ENCODE measurements at places on chromosomes 1 and 21.

- no peak for DNase-seq
Observed at GRCh38 chr1:36157973-36158826, 2.2 kb downstream of the MAP7D1 start.

DNA sequence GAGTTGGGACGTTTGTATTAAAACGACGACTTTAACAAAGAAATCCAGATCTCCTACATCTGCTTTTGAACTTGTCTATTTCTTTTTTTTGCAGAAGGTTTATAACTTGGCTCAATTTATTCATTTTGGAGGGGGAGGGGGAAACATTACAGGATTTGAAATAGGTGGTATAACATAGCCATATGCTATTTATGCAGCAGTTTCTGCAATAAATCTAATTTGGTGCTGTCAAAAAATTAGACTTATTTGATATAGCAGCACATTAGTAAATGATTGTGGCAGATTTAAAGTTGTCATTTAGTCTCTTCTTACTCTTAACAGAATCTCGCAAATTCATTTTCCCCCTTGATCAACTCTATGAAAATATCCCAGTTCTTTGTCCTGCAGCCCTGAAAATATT is 138.2 kb downstream of the SDCCAG8 start:
- no peak for DNase-seq

GRCh38 chr1:93093332-93094006 is 14.4 kb downstream of the MTF2 start:
- DNase-seq: no peak

- DNase-seq: peak; percentile 59
Observed at GRCh38 chr1:199173356-199173755, 534.5 kb downstream of the PTPRC start.

GRCh38 chr1:226342656-226343055 is 33.7 kb upstream of the LIN9 start:
- DNase-seq: no peak

DNA sequence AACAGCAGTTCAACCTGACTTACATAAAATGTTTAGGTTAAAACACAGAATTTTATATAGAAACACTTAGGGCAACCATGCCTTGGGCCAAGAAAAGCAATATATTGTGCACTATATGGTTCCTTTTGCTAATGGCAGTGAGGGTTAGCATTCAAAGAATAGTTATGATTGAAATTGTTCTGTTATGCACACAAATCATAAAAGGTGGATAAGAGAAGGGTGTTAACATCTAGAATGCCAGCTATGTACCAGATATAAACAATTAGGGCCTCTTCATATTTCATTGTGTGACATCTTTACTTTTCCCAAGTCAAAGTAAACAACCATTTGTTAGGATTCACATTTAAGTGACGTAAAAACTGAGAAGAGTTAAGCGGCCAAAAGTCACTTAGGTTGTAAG is 308.0 kb upstream of the B3GALT2 start:
- DNase-seq: no peak

- no peak for DNase-seq
Observed at GRCh38 chr1:164748253-164748899, 189.4 kb downstream of the PBX1 start.

- DNase-seq: no peak
Observed at GRCh38 chr1:78104322-78104721, 58.6 kb downstream of the GIPC2 start.

- no peak for DNase-seq
Observed at GRCh38 chr1:33460144-33460543, 12.3 kb upstream of the ZSCAN20 start.

DNA sequence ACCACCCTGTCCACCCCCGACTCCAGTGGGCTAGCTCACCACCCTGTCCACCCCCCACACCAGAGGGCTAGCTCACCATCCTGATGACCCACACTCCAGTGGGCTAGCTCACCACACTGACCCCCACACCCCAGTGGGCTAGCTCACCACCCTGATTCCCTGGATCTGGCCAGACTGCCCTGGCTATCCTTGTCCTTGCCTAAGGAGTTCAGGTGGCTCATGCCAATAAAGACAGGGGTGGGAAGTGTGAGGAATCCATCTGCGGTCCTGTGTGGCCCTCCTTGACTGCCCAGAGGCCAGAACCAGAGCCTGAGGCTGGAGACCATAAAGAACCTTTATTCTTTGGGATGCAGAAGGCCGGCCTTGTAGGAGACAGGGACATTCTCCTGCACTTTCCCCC is 3.6 kb downstream of the PADI1 start:
- DNase-seq: no peak

- DNase-seq: no peak
Observed at GRCh38 chr1:196302981-196303380, 305.3 kb downstream of the KCNT2 start.

DNA sequence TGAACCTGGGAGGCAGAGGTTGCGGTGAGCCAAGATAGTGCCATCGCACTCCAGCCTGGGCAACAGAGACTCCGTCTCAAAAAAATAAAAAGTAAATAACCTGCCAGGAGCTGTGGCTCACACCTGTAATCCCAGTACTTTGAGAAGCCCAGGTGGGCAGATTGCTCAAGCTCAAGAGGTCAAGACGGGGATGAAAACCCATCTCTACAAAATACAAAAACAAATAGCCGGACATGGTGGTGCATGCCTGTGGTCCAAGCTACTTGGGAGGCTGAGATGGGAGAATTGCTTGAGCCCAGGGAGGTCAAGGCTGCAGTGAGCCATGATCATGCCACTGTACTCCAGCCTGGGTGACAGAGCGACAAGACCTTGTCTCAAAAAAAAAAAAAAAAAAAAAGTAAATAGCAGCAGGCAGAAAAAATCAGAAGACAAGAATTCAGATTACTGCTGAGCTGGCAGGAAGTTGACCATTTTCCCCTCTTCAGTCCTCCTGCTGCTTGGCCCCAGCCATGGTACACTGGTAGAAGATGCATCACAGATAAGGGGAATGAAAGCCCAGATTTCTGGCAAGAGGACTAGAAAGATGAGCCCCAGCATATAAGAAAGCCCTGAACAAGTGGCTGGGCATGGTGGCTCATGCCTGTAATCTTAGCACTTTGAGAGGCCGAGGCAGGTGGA is 97.6 kb downstream of the TOMM20 start:
- no peak for DNase-seq

DNA sequence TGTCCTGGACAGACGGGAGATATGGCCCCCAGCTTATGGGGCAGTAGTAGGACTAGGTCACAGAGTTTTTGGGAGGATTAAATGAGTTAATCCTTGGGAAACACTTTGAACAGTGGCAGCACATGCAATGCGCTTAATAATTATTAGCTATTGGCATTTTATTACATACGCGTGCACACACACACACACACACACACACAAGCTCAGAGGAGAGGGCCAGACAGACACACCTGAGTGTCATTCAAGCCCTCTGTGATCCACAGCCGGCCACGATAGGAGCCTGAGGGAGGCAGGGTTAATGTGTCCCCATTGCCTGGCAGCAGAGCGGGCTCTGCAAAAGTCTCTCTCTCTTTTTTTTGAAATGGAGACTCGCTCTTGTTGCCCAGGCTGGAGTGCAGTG is 37.9 kb downstream of the EPHA2 start:
- DNase-seq: no peak

- peak; percentile 85 for DNase-seq
Observed at GRCh38 chr1:154463512-154463990, 38.5 kb upstream of the TDRD10 start.

DNA sequence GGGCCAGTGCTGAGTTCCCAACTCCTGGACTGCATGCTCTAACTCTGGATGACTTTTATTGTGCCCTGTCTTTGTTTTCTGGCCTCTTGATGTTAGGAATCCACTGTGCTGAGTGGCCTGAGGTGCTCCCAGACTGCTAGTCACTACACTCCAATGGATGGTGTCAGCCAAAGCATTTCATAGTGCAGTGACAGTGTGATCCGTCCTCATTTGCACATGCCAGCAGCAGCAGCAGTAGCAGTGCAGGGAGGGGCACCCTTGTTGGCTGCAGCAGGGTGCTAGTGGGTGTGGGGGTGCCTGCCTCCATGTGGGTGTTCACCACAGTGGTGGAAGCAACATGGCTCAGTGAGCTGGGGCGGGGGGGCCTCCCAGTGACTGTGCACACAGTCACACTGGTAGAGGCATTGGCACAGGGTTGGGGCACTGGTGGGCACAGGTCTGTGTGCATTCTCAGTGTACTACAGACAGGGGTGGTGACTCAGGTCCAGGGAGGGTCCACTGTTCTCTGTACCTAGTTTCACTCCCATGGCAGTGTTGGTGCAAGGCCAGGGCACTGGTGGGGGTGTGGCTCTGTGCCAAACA is 214.0 kb downstream of the ZC3H11B start:
- DNase-seq: no peak

DNA sequence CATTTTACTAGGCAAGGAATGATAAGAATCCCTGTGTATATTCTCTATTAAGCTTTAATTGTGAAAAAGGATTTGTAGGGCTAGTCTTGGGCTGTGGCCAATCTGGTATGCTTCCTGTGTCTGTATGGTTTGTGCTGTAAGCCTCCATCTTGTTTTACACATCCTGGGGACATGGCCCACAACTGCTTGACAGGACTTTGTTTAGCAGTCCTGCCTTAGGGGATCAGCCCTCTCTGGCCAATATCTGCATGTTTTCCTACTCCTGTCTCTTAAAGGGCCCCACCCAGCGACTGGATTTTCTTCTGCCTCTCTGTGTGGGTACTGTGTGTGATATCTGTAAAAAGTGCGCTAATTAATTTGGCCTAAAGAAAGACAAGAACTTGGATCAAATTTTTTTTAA is 813.2 kb downstream of the PLA2G4A start:
- no peak for DNase-seq

DNA sequence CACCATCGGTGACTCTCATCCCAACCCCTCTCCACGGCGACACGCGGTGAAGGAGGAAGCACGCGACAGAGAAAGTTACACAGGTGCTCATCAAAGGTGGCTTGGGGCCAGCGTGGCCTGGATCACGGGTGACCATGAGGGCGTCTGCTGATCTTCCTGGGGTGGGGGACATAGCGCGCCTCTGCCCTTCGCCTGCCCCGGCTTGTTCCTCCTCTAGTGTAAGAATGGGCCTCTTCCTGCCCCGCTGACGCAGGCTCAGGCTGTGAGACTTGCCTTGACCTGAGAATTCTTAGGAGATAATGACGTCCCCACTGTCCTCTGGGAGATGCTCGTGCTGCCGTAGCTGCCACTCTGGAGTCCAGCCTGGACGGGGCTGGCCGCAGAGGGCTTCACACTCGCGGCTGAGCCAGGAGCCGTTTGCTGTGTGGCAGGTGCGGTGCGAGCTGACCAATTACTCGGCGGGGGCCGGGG is 39.0 kb upstream of the TMEM52 start:
- no peak for DNase-seq

- DNase-seq: no peak
Observed at GRCh38 chr1:37073854-37074379, 39.6 kb upstream of the GRIK3 start.

DNA sequence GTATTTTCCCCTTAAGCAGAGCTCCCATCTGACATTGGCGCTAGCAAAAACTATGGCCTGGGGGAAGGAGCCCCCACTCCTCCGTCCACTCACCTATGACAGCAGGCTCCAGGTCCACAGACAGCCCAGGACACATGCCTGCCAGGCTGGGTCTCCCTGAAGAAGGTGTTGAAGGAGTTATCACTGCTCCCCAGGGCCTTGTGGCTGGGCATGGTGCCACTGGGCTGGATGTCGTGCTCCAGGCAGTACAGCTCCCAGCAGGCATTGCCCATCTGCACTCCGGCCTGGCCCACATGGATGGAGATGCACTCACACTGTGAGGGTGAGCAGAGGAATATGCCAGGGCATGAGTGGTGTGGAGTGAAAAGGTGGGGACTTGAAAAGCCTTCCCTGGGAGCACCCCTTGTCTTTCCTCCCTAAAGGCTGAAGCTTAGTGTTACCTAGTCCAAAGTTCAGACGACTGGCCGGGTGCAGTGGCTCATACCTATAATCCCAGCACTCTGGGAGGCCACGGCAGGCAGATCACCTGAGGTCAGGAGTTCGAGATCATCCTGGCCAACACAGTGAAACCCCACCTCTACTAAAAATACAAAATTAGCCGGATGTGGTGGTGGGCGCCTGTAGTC is 30.0 kb downstream of the RABIF start:
- peak; percentile 76 for DNase-seq

- peak; percentile 18 for DNase-seq
Observed at GRCh38 chr1:174358344-174358743, 89.4 kb upstream of the GPR52 start.

DNA sequence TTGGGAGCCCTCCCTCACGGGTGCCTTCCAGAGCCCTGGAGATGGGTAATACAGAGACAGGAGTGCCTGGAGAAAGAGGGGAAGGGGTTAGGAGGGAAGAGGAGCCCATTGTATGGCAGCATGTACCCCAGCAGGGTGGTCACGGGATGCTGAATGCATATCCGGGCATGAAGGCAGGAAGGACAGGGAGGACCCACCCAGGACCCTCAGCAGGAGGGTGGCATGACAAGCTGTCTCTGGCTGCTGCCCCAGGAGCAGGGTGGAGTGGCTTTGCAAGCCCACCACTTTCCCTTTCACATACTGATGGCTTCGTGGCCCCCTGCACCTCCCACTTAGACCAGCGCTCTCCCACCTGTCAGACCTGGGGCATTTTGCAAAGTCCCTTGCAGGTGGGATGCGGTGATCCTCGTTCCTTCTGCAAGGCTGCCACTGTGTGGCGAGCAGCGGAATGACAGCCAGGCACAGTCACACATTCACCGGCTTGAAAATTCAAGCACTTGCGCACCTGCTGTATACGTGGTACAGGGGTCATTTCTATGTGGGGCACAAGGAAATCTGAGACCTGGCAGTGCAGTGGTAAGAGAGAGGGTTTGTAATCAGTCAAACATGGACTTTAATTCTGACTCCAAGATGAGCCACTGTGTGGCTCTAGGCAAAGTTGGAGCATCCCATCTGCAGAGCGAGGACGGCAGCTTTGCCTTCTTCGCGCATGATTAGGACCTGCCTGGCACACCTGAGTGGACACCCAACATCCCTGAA is 53.2 kb upstream of the TMEM51 start:
- DNase-seq: peak; percentile 63

DNA sequence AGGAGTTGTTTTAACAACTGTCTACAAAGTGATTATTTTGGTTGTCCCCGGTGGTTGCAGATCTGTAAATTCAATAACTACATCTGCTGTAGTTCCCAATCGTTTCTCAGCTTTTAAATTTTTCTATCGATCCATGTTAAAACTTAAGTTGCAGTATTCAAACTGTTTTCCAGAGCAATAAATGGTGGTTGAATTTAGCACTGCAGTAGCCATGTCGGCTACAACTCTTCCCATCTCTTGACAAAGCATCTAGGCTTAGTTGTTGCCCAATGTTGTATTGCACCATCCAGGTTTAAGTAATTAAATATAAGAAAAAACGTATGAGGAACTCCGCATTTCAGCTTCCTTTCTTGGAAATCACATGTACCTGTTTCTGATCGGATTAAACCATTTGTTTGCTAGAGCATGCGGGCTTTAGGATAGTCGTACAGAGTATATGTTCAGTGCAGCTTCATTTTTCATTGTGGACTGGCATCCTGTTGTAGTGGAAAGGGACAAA is 996 bp downstream of the CNIH4 start:
- peak; percentile 80 for DNase-seq

DNA sequence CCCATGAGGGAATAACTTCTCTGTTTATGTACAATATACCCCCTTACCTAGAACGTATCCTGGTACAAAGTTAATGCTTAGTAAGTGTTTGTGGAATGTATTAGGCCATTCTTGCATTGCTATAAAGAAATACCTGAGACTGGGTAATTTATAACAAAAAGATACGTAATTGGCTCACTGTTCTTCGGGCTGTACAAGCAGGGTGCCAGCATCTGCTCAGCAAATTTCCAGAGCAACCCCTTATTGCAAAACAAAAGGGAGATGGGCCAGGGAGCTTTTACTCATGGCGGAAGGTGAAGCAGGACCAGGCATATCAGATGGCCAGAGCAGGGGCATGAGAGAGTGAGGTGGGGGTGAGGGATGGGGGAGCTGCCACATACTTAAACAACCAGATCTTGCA is 123.4 kb upstream of the C8B start:
- DNase-seq: no peak

GRCh38 chr1:94892604-94893254 is 34.2 kb downstream of the CNN3 start:
- peak; percentile 95 for DNase-seq

Measured in hematopoietic multipotent progenitor cell treated with erythropoietin and hydrocortisone succinate and interleukin-3 and kit ligand, for 6 days (in vitro differentiated cells).